ENCODE measurements at places on chromosomes 4 and X.

- no peak for DNase-seq
These were observed 19.2 kb upstream of the BCOR start for GRCh38 chrX:40116925-40117324.

DNA sequence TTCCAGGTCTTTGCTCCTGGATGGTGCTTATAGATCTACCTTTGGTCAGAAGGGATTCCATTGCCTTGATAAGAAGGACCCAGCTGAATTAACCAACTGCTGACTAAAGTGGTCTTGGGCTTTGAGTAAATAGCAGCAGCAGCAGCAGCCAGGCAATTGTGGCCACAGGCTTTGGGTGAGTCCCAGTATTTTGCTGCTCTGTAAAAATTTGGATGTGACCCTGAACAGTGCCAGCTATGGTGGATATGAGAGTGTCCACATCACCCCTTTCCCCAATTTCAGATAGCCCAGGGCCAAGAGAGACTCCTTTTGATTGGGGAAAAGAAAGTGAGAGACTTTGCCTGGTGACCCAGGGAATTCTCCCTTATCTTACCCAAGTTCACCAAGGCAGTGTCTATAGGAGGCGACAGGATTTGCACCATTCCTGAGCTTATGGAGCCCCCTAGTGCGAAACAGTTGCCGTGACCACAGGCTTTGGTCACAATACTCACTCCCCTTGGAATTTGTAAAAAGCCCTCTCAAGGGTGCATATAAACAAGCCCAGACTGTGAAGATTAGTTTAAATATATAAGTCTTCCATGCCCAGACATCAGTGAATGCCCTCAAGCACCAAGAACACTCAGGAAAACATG is 518.0 kb downstream of the TMA16 start:
- no peak for DNase-seq

DNA sequence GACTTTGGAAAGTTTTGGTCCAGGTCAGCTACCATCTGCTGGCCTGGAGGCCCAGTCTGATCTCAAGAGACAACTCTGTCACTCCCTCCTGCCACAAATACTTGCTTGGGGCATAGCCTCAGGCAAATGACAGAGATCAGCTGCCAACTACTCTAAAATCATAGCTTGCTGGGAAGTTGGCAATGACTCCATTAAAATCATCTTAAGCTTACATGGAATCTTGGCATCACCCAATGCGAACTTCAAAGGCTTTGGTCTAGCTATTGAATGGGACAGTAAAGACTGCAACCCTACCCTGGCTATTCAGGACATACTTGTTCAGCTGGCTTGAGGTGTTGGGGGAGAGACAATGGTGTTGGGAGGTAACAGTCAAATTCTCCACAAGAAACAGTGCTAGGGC is 7.0 kb upstream of the USO1 start:
- DNase-seq: no peak

- no peak for DNase-seq
These were observed 189.5 kb upstream of the ANKRD50 start for GRCh38 chr4:124902001-124902515.

DNA sequence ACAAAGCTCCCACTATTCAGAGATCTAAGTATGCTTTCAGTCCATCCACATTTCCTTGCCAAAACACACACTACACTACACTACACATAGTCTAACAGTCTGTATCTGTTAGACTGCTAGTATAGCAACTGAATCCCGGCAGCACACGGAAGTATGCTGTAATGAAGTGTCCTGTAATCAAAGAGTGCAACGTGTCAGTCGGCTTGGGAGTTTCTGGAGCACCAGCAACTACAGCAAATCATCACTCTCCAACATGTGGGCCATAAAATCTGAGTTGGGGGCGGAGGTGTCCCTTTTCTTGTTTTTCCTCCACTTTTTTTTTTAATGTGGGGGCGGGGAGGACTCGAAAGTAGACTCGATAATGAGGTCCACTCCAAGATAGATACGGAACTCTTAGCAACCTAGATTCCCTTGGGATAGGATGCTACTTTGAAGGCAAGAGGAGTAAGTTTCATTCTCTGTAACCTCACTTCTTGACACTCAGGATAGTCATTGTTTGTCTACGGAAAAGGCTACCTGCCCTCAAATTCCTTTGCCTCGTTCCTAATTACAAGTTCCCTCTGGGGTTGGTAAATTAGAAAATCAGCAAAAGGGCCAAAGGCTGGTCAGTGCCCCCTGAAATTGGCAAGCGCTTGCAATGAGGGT is 722 bp downstream of the SLC10A7 start:
- DNase-seq: no peak
